SJSA1 (cell line): ENCODE measurements at places on chromosomes 7 and 10. TPM values are rescaled to one million over a fixed set of nuclear protein-coding genes. Genes with fewer than 3 reads are reported as not detected.

The DNAJC12 gene
- 0.88 and 1.1 TPM in 2 replicates for total RNA-seq

GRCh38 chr7:4268040-4268965 is 413.8 kb upstream of the FOXK1 start:
- DNase-seq: no peak

The LIPK gene
- not detected in 2 replicates for total RNA-seq

DNA sequence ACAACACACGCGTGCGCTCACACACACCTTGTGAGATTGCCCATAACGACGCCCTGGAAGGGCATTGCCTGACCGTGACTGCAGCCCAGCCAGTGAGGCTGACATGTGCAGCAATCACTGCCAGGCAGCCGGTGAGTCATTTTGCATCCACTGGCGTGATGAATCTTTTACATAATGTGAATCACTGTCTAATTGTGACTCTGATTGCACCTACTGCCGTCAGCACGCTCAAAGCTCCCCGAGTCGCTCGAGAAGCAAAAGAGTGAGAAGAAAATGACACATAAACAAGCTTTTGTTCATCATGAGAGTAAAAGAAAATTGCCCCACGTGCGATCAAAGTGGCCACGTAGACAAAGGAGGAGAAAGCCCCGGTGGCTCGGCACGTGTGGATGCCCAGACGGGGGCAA is 117.4 kb upstream of the PFKP start:
- peak; percentile 64 for DNase-seq
